ENCODE measurements at places on chromosomes 11 and 22. TPM values are rescaled to one million over a fixed set of nuclear protein-coding genes. Genes with fewer than 3 reads are reported as not detected.

DNA sequence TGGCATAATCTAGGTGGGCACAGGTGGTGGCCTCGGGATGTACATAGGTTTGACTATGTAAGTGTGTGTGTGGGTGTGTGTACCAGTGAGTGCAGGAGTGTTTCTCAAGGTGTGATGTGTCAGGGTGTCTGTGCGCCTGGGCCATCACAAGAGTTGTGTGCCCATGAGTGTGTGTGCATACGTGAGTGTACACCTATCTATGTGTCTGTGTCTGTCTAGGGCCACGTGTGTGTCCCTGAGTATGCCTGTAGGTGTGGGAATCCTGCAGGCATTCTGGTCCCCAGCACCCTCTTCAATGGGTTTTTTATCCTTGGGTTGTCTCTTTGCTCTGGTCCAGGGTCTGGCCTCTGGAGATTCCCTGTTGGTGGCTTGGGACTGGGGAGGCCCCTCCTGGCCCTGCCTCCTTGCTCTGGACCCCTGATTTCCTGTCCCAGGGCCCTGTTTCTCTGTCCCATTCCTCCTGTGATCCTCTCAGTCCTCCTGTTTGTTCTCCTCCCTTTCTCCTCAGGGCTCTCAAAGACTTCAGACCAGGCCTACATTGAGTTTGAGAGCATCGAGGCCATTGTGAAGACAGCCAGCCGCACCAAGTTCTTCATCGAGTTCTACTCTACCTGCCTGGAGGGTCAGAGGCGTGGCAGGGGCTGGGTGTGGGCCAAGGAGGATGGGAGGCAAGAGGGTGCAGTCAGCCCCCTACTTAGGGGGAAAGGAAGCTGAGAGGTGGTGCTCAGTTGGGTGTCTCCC, 9.4 kb downstream of the INPPL1 start:
- no peak for DNase-seq

- DNase-seq = no peak
These were observed 12.2 kb downstream of the NEAT1 start for GRCh38 chr11:65434667-65435410.

GRCh38 chr11:5274395-5274794, 4.7 kb upstream of the HBE1 start:
- no peak for DNase-seq

DNA sequence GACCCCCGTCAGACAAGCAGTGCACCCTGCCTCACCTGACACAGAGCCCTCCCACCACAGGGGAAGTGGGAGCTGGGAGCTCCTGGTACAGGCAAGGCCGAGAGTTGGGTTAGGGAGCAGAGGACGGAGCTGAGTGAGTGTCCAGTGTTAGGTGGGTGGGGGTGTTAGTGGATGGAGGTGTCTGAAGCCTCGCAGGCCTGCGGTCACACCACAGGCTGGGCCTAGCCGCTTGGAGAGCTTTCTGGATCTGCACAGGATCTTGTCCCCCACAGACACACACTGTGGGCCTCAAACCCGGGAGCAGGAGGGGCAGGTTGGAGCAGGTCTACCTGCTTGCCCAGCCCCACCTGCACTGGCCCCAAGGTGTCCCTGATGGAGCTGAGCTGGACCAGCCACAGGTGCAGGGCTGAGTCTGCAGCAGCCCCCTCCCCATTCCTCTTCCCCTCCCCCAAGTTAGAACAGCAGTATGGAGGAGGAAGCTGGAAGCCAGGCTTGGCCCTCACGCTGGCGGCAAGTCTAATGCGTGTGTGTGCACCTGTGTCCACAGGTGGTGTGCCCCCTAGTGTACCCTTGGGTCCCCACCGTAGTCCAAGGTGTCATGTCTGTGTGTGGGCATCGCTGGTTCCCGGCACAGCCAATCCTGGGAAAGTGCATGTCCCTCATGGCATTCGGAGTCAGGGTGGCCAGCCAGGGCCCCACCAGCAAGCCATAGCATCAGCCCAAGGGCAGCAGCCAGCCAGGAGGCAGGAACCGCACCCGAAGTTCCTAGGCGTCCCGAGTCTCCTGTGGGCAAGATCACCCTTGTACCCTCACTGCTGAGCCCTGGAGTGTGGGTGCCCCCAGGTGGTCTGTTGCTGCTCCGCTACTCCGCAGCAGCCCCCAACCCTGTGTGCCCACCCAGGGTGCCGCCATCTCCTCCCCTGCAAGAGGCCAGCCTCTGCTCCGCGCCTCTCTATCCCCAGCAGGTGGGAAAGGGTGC, 2.0 kb upstream of the GATD1 start:
- DNase-seq = no peak

- DNase-seq = no peak
These were observed 50.4 kb downstream of the IGLL5 start for GRCh38 chr22:22937894-22938480.

GRCh38 chr22:37231406-37232139, 12.5 kb downstream of the RAC2 start:
- no peak for DNase-seq

DNA sequence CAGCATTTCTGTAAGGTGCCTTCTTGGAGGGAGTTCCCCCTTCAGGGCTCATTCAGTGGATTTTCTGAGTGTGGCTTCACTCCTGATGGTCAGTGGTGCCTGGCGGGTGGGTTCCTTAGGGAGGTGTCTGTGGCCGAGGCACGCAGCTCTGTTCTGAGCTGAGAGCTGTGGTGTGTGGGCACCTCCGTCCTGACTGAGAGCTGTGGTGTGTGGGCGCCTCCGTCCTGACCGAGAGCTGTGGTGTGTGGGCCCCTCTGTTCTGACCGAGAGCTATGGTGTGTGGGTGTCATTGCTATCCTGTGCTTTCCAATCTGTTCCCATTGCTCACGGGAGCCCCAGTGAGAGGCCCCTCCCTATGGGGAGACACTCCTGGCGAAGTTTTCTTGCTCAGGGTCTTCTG, 39.8 kb downstream of the MUC6 start:
- DNase-seq = no peak

GRCh38 chr11:69572233-69572860, 68.6 kb upstream of the CCND1 start:
- DNase-seq = no peak

DNA sequence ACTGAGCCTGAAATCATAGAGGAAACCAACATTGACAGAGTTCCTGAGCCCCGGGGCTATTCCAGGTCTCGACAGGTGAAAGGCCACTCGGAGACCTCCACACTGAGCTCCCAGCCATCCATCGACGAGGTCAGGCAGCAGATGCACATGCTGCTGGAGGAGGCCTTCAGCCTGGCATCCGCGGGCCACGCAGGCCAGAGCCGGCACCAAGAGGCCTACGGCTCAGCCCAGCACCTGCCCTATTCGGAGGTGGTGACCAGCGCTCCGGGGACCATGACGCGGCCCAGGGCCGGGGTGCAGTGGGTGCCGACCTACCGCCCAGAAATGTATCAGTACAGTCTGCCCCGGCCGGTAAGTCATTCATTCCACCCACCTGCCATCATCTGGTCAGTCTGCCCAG, 54.9 kb downstream of the C11orf91 start:
- no peak for DNase-seq

DNA sequence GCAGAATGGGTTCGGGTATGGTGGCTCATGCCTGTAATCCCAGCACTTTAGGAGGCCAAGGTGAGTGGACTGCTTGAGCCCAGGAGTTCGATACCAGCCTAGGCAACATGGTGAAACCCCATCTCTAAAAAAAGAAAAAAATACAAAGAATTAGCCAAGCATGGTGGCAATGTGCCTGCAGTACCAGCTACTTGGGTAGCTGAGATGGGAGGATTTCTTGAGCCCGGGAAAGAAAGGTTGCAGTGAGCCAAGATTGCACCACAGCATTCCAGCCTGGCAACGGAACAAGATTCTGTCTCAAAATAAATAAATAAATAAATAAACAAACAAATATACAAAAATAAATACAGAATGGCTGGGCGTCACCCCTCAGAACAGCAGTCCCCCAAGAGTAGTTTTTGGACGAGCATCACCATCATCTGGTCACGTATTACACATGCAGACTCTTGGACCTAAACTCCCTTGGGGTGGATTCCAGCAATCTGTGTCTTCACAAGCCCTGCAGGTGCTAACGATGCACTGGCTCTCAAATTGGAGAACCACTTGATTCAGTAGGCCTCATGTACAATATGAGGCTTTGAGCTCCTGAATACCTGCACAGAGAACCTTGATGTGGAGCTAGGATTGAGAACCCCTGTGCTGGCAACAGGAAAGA, 33.5 kb downstream of the CLMP start:
- no peak for DNase-seq

DNA sequence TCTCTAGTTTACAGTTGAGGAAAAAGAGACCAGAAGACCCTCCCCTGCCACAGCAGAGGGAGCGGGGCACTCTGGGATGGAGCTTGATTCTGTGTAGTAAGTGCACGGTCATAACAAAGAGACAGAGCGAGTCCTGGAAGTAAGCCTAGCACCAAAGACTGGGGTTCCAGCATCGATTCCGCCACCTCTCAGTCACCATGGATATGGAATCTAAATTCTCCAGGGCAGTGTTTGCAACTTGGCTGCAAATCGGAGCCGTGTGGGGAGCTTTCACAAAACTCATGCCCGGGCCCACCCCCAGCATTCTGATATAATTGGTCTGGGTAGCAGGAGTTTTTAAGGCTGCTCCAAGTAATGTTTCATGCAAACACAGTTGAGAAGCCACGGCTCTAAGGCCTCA, 129.5 kb upstream of the OPCML start:
- no peak for DNase-seq

Gene GAL3ST1
- polyA plus RNA-seq = 0.21 TPM

Gene PKNOX2
- not detected for polyA plus RNA-seq
